ENCODE measurements at places on chromosomes 12 and 14.

DNA sequence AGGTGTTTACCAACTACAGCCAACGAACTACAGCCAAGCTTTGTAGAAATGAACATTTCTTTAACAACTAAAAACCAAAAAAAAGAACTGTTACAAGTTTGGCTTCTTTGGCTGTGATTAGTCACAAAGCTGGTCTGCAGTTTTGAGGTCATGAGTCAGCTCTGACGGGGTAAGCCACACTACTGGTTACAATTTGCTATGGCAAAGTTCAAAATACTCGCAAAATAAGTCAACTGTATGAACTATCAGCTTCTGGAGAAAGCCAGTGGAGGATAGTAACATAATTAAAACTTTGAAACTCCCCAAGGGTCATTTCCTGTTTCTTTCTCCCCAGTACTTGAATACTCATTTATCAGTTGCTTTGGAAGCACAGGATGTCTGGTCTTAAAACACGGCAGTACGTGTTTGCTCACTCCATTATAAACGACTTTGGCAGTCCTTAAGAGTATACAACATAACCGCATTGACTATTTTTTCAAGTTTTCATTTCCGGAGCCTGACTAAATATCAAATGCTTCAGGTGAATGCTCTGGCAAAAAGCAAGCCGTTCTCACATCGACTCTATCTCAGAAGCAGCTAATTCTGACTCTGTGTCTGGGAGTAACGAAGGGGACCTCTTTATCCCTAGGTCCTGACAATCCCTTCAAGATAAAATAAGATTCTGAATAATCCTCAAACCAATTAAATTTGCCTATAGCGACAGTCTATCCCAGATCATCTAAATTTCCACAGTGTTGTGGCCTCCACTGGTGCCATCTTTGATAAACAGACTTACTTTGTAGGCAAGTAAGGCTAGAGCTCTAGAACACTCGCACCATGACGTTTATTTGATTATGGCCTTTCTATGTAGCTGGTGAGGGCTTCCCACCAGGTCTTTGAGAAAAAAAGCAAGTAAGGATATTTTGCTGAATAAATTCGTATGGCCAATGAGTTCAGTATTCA lies 10.6 kb downstream of the PHLDA1 start:
- DNase-seq, result no peak

DNA sequence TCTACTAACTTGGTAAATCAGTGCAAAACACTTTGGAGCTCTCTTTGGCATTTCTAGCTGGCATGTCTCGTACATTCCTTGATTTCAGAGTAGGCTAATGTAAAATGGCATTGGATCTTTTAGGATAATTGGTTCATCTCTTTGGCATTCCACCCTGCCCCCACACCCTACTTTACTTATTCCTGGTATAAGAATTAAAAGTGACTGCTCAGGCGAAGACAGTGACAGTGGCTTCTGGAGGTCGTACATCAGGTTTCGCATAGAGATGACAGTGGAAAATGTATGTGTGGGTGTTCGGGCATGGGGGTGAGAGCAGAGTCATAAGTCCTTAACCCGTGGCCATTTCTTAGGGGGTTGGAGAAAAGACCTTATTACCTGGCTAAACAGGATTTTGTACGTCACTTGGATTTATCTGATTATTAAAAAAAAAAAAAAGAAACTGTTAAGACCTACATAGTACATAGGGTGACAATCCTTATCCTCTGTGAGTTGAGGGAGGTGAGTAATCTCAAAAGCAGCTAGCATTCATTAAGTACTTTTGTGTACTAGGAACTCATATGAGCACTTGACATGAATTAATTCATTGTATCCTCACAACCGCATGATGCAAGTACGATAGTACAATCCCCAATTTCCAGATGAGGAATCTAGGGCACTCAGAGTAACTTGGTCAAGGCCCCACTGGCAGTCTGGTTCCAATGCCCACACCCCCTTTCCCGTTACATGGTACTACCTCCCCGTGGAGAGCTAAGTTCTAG lies 22.4 kb upstream of the KCNK13 start:
- DNase-seq, result no peak

DNA sequence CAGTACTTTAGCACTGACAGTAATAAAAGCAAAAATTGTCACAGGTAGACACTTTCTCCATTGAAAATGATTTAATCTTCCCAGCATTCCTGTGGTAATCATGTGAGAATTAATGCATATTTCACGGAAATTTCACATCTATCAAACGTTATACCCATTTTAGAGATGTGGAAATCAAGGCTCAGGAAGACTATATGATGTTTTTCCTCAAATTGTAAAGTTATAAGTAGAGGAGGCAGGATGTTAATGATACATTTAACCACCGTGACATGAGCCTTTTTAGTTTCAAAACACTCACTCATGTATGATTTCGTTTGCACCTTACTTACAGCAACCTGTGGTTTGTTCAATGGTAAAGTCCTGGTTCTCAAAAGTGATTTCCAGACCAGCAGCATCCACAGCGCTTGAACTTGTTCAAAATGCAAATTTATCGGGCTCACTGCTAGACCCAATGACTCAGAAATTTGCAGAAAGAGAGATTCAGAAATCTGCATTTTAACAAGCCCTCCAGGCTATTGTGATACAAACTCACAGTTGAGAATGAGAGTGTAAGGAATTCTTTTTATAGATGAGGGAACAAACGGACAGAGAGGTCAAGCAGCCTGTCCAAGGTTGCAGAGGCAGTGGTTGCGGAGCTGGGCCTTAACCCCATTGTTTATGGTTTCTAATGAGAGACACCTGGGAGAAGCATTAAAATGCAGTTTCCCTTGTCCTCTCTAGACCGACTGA lies 654.8 kb upstream of the TBX3 start:
- DNase-seq, result no peak

- DNase-seq, result no peak
Observed at GRCh38 chr12:131192951-131193350, 239.2 kb downstream of the ADGRD1 start.

DNA sequence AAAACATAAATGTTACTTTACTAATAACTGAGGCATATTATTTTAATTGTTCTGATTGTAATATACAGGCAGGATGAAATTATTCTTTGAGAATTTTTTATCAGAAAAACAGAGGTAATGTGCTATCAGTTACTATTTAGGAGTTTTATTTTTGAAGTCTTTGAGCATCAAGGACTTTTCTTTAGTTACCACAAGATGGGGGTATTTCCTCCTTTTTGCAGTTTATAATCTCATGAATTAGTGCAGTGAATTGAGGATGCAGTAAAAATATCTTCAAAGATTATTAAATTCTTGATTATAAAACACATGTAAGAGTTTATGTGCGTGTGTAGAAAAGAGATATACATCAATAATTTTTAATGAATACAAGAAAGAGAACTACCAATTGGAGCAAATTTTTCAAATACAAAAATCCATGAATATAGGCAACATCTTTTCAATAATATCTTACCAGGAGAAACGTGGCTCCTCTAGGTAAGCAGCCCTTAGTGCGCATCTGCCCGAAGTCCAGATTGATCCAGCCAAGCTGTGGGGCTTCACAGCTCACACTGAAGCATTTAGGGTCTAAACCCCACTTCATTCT lies 71.6 kb downstream of the ERGIC2 start:
- DNase-seq, result no peak

GRCh38 chr14:62662811-62663455 lies 382.3 kb downstream of the KCNH5 start:
- no peak for DNase-seq

DNA sequence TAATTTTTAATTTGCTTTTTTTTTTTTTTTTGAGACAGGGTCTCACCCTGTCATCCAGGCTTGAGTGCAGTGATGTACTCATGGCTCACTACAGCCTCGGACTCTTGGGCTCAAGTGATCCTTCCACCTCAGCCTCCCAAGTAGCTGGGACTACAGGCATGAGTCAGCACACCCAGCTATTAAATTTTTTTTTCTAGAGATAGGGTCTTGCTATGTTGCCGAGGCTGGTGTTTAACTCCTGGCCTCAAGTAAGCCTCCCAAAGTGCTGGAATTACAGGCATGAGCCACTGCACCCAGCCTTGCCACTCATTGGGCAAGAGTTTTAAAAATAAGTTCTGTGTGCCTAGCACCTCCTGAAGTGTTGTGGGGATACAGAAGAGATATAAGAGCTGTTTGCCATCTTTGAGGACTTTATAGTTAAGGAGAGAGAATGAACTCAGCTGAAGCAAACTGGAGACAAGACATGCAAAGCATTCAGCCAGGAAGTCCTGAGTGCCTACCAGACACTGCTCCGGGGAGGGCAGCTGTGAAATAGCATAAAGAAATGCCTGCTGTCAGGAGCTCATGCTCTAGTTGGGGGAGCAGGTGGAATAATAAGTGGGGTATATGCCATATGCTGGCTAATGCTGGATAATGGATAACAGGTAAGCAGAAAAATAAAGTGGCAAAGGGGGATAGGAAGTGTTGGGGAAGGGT lies 15.0 kb upstream of the EMP1 start:
- no peak for DNase-seq

- DNase-seq, result peak; percentile 59
Observed at GRCh38 chr12:121005346-121005815, 10.9 kb downstream of the C12orf43 start.

- DNase-seq, result no peak
Observed at GRCh38 chr14:35405304-35405996, 901 bp upstream of the NFKBIA start.

GRCh38 chr12:4147031-4147481 lies 126.5 kb upstream of the CCND2 start:
- DNase-seq, result no peak

DNA sequence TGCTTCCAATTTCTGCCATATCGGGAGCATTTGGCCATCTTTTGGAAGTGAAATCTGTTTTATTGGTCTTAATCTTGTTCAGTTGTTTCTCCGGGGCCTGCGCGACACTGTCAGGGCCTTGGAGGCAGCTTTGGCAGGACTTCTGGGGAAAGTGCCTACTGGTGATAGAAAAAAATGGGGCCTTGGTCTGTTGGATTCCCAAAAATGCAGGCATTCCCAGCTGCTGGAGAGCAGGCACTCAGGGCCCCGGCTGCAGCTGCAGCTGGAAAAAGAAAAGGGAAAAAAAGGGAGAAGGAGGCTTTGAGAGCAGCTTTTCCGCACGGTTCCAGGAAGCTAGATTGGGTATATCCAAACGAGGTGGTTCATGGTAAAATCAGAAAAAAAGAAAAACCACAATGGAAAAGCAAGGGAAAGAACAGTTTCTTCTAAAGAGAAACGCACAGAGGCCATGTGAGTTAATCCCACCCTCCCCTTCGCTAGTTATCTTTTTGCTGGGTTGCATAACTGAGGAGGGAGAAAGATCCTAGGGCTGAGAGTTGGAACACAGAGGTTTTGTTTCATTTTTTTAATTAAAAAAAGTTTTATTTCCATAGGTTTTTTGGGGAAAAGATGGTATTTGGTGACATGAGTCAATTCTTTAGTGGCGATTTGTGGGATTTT lies 134.7 kb upstream of the RFLNA start:
- no peak for DNase-seq

DNA sequence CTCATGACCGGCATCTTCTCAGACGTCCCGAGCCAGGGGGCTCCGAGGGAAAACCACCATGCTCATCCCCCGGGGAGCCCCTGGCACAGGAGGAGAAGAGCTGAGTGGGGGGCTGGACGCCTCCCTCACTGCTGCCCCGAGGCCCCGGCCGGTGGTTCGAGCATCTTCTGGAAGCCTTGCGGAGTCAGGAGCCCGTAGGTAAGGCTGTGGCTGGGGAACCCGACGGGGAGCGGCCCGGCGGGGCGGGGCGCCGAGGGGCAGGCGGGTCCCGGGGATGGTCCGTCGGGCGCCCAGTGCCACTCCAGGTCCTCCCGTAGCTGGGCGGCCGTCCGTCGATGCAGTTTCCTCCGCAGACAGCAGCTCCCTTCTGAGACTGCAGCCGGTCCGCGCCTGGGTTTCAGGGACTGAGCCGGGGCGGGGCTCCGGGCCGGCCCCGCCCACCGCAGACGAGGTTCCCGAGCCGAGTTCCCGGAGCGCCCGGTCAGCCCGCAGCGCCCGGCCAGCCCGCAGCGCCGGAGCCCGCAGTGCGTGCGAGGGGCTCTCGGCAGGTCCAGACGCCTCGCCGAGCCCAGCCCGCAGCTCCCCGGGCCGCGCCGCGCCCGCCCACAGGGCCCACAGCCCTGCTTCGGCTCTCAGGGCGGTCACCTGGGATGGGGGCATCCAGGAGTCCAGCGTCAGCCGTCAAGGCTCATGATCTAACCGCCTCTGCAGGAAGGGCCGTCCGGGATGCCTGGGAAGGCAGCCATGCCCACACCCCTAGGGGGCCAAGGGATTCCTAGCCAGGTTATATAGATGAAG lies at the start of gene PGF:
Gene PGF, minus strand, starts transcription at position 369 of the 798 bp plus-strand sequence. Its CDS starts 355 bp downstream, at position 14.
- peak; percentile 64 for DNase-seq
